ENCODE measurements at places on chromosomes 7 and 10.
A peak's percentile ranks its signal among the peaks of the same experiment; 100 is the strongest.

DNA sequence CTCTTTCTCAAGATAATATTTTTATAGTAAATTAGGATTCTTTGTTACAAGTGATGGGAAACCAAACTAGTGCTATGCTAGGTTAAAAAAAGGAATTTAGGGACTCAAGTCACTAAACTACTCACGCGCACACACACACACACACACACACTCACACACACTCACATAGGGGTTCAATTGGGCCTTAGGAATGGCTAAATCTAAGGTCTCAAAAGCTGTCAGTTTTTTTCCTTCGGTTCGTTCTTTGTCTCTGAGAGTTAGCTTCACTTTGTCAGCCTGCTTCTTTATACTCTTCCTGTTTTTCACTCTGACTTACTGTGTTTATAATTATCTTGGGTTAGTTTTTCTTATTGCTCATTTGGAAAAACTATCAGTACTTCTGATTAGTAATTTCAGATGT lies 138.9 kb downstream of the ADK start:
- no peak for DNase-seq

DNA sequence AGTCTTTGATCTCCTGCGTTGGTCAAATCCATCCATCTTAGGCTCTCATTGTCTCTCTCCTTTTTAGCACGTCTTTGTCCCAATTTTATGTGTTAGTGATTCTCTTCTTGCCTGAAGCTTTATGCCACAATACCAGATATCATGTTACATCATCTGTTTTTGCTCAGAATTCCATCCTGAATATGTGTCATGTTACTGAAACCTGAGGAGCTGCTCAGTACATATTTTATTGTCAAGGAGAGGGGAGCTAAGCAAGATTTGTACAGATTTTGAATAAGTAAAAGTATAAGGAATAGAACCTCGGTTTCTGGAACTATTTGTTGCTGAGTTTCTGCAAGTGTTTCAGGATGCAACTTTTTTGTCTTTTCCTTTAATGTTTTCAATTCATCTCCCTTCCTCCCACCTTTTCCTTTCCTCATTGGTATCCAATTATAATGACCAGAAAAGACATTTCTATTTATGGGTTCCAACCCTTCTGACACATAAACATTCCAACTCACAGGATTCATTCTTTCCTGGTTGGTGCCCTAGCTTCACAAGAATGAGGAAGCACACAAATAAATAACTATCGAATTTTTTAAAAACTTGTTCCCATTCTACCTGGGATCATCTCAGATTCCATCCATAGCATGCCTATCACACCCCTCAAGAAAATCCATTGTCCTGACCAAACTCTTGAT lies 291.8 kb downstream of the CRPPA start:
- DNase-seq = no peak

DNA sequence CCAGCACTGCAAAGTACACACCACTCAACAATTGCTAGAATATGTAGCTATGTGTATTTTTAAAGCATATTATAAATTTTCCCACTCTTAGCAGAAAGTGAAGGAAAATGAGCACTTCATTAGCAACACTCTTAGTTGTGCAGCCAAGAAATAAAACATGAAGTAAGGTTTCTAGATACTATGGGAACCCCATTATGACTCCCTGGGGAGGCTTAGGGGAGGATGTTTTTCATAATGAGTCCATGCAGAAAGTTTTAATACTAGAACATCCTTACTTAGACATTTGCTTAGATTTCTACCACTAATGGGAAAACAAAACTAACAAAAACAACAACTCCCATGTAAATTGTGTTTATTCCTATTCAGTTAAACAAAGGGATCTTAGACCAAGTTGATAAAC lies 148.4 kb upstream of the HDAC9 start:
- no peak for DNase-seq

DNA sequence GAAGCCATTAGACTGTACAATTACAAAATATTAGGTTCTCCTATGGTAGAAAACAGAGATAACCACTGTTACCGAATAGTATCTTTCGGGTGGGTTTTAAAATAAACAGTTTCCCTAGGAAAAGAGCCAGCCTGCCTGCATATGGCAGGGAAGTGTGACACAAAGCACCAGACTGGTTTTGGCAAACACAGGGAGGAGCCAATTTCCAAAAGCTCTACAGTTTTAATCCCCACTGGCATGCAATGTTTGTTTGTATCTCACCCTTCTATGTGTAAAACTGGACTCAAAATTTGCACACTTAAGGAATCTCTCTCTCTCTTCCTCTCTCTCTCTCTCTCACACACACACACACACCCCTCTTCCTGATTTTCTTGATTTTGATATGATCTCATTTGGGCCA lies 261.7 kb downstream of the ETV1 start:
- DNase-seq = no peak

DNA sequence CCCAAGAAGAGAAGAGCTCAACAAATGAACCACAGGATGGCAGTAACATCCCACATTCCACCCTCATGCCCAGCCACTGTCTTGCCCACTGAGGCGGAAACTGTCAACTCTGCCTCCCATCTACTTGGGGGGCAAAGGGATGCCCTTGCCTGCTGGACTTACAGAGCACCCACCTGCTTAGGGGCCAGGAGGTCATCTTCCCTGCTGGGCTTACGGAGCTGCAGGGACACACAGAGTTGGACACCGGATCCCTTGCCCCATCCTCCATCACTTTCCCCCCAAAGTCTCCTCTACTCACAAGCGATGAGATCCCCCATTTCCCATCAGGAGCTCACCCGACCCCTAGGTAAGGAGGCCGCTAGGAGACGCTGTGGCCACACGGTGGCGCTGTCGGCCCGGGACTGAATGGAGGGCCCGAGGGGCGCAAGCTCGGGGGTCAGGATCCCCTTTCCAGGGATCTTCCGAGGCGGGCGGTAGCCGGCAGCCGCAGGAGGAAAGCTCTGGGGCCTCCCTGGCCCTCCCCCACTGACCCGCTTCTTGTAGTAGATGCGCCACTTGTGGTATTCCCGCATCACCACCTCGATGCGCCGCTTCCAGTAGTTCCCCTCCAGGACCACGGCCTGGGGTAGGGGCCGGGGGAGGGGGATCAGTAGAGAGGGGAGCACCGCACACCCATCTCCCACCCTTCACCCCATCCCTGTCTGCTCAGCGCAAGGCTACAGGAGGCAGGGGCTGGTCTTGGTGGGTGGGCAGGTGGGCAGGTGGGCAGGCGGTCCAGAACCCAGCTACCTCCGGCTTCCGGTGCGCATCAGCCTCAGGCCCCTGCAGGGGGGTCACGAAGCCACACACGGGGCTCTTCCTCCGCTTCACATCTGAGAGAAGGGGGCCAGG lies 17.3 kb downstream of the MLXIPL start:
- DNase-seq = peak; percentile 60

DNA sequence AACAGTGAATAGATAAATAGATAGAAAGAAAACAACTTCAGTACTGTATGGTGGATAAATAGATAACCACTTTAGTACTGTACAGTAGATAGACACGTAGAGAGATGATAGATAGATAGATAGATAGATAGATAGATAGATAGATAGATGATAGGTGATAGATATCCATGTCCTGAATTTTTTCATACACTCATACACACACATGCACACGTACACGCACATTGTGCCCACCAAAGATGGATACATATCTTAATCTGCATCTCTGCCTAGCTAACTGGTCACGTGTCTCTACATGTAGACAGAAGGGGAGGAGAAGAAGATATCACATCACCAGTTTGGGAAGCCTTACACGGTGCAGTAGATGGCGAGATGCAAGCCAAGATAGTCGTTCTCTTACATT lies 99.2 kb downstream of the ARID5B start:
- DNase-seq = no peak

GRCh38 chr7:64639267-64640001 lies 26.5 kb upstream of the ZNF107 start:
- DNase-seq = no peak

DNA sequence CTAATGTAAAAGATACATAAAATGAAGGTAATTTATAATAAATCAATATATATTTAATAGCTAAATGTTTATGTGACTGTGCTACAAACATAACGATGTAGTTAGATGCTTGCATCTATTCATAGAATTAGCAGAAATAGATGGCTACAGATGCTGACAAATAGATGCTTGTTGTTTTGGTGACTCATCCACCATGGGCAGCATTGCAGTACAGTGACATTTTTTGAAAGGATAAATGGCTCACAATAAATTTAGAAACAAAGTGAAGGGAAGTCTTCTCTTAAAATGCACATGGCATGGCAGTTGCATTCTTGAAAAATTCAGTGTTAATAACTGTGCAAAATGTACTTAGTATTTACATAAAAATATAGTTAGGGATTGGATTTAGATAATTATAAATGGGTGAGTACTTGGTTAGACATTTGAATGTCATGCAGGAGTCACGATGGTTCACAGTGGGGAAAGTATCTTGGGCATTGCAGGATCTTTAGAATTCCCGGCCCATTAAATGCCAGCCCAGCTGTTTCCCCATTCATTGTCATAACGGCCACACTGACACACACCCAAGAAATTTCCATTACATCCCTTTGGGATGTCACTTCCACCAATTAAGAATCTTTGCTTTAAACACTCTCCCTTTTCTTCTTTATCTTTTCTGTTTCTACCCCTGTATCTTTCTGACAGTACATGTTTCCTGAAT lies 564.1 kb downstream of the ATRNL1 start:
- DNase-seq = no peak

DNA sequence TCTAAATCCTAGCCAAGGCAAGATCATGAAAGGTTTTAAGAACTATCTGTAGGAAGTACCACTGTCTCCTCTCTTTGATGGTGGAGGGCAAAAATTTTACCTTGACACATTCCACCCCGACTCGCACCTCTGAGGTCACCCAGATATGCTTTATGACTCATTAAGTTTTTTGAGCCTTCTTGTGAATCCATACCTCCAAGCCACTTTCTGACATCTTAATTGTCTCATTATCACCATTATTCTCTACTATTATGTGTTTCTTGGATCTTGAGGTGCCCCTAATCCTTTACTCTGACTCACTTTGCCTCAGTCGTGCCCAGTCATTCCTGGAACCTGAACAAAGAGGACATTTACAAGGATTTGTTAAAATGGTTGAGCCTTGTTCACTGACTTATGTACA lies 146.6 kb downstream of the RAPGEF5 start:
- DNase-seq = no peak

DNA sequence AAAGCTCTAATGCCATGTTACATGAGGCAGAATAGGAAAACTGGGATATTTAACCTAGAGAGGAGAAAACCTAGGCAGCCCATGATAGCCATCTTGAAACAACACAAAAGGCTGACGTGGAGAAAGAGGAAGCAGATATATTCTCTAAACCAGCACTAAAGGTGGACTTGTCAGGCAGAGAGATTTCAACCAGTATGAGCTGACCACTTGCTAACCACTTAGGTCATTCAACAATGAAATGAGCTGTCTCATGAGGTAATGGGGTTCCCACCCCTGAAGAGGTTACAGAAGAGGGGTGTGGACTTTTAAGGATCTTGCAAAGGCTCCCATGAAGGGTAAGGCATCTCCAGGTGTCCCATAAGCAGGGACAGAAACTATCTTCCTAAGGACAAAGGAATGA lies 26.8 kb upstream of the EGR2 start:
- DNase-seq = no peak

- no peak for DNase-seq
These were observed 331.6 kb upstream of the HPS1 start for GRCh38 chr10:98778277-98778759.

- DNase-seq = no peak
These were observed 179.0 kb upstream of the DKK1 start for GRCh38 chr10:52135101-52135500.

- no peak for DNase-seq
These were observed 48.4 kb upstream of the FAM20C start for GRCh38 chr7:143811-144453.

GRCh38 chr10:70785190-70785589 lies at the start of gene TBATA:
Gene TBATA, minus strand, starts transcription at chr10:70785377. Its CDS starts 1,998 bp downstream, at chr10:70783379.
- DNase-seq = no peak

DNA sequence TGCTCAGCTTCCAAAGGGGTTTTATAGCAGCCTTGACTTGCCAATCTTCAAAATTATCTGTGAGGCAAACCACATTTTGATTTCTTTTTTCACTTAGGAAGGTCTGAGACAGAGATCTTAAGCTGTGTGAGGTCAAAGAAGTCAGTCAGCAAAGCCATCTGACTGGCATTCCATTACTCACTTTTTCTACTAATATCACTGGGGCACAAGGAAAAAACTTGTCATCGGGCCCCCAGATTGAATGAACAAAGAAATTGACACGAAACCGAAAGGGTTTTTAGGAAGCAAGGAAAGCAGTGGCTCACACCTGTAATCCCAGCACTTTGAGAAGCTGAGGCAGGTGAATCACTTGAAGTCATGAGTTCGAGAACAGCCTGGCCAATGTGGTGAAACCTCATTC lies 78.5 kb upstream of the FRMD4A start:
- DNase-seq = no peak

DNA sequence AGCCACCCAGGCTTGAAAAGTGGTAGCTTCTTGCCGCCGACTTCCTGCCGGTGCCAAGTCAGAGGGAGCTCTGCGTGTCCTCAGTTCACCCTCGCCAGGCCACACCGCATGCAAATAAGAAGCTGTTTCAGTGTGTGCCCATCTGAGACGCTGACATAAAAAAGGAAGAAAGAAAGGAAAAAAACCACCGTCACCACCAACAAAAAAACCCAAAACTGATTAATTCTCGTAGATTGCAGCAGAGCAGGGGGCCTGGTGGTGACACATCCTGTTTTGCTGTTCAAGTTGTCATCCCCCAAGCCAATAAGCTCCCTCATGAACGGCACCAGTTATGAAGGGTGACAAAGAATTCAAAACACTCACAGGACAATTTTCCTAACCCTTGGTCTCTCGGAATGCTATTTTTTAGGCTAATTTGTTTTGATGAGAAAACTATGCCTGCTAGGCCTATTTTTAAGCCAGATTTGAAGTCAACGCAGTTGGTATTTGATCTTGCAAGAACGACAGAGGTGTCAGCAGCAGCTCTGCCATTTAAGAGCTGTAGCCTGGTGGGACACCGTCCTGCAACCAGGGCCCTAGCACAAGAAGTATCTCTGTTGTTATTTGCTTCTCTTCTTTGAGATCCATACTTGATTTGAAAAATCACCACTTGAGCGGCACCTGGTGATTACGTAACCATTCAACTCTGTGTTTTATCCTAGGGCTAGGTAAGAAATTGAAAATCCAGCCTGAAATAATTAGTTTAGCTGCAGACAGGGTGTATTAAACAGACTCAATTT lies 145.6 kb downstream of the PFKFB3 start:
- DNase-seq = peak; percentile 97

GRCh38 chr7:155263581-155264143 lies 34.0 kb upstream of the INSIG1 start:
- no peak for DNase-seq

DNA sequence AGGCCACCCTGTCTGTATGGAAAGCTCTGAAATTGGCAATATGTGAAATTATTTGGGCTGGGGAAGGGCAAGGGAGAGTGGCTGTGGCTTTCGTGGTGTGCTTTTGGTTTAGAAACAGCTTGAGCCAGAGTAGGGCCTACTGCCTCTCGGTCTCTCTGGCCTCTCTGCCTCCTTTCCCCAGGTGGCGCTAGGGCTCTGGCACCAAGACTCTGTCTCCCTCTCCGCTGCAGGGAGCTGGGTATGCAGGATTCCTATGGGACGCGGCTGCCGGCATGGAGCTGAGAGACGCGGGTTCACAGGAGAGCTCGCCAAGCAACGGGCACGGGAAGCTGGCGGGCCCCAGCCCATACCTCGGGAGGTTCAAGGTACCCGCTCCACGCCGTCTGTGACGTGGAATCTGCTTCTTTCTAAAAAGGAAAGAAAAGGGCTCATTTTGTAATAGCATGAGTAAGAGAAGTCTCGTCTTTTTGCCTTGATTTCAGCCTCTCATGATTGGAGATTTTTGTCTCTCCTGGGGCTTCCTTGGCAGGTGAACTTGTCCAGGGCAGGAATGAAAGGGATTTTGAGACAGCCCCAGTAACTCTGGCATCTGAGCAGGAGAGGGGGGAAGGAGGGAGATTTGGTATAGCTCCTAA lies 105.1 kb upstream of the ANLN start:
- no peak for DNase-seq

GRCh38 chr10:103490986-103491314 lies 2.6 kb upstream of the NEURL1 start:
- DNase-seq = no peak
